Hindlimb muscle (tissue), 1 donor: ENCODE measurements at places on chromosomes 4 and X. TPM values are rescaled to one million over a fixed set of nuclear protein-coding genes. Genes with fewer than 3 reads are reported as not detected.

GRCh38 chr4:62118558-62118957 is 918.4 kb downstream of the ADGRL3 start:
- DNase-seq, result no peak

- DNase-seq, result no peak
These were observed 143.2 kb upstream of the DGKK start for GRCh38 chrX:50613846-50614245.

- DNase-seq, result no peak
These were observed 44.1 kb upstream of the CLDN24 start for GRCh38 chr4:183366206-183366835.

Gene RBMXL3
- not detected for polyA plus RNA-seq

- DNase-seq, result no peak
These were observed 42.7 kb downstream of the TMEM156 start for GRCh38 chr4:38989487-38989886.

Gene MAGED4
- 60.3 TPM for polyA plus RNA-seq

Gene PROM1
- polyA plus RNA-seq, result 44.6 TPM

Gene ARHGAP6
- 12.8 TPM for polyA plus RNA-seq

DNA sequence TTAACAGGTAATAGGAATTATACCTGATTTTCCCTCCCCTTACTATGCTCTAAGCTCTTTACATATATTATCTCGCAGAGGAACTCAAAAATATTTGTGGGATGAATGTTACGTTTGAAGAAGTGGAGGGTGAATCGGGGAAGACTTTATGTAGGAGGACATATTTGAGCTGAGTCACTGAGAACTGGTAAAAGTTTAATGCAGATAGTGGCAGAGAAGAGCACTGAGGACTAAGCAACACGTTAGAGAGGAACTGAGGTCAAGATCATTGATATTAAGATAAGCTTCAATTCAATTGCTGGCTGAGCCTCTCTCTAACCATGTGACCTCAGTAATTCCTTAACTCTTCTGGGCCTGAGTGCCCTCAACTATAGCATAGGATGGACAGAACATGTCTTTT is 26.4 kb upstream of the ELOVL6 start:
- DNase-seq, result no peak

Gene ALB
- polyA plus RNA-seq, result 3.3 TPM

- DNase-seq, result no peak
These were observed 291.6 kb upstream of the HS3ST1 start for GRCh38 chr4:11720292-11720691.

DNA sequence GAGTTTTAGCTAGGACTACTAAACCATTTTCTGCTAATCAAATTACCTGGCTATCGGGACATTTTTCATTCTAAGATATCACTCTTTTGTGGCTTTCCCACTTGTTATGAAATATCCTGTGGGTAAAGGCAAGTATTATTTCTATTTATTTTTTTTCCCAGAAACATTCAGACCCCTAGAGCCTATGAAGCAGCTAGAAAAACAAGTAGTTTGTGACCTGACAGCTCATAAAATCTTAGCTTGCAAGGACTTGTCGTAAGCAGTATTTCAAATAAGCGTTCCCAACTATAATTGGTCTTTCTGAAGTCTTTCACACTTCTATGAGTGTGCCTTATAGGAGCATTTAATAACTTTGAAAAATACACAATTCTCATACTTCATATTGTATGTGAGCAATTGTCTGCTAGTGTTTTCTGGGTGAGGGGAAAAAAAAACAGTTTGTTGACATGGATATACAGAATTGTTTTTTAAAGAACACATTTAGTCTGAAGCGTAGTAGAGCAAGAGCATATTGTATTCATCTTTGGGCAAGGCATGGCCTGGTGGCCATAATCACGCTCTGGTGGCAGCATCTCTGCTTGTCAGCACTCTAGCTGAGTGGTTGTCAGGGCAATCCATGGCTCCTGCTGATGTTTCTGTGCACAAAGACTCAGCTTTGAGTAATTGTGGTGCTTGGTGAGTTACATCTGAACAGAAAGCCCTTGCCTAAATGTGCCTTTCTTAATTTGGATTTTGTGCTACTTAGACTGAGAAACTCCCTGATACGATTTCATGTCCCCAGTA is 2.6 kb downstream of the MCUB start:
- no peak for DNase-seq
